CD8-positive, alpha-beta T cell (primary cell): ENCODE measurements at places on chromosomes 12 and 14.

- DNase-seq = no peak
Measured at GRCh38 chr12:91835693-91836092, 310.0 kb downstream of the BTG1 start.

DNA sequence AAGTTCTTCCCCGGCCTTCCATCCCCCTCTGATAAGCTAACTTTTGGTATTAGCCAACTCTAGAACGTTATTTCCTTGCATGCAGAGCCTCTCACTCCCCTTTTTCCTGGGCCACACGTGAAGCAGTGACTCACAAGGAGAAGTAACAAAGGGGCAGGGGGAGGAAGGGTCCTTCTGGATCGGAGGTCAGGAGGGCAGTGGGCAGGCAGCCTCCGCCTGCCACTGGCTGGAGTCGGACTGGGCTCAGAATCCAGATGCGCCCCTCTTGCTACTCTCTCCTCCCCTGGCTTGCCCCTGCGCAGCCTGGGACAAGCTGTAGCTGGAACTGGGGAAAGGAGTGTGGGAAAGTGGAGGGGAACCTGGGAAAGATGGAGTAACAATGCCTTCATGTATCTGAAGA is 55.0 kb downstream of the TPCN1 start:
- no peak for DNase-seq

DNA sequence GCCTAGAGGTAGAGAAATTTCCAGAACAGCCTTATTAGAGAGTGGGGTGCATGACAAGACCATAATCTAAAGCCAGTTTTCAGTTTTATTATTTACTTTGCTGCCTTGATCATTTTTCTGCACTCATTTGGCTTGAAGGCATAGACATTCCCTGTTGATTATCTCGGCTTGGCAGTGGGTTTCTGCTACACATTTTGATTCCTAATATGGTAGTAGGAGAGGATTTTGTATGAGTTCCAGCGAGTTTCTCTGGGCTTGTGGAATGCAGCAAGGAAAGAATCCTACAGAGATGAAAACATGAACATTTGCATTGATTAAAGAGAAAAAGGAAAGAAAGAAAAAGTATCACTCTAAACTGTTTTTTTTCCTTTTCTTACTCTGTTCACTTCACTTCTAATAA is 281.2 kb downstream of the PAWR start:
- DNase-seq = no peak

DNA sequence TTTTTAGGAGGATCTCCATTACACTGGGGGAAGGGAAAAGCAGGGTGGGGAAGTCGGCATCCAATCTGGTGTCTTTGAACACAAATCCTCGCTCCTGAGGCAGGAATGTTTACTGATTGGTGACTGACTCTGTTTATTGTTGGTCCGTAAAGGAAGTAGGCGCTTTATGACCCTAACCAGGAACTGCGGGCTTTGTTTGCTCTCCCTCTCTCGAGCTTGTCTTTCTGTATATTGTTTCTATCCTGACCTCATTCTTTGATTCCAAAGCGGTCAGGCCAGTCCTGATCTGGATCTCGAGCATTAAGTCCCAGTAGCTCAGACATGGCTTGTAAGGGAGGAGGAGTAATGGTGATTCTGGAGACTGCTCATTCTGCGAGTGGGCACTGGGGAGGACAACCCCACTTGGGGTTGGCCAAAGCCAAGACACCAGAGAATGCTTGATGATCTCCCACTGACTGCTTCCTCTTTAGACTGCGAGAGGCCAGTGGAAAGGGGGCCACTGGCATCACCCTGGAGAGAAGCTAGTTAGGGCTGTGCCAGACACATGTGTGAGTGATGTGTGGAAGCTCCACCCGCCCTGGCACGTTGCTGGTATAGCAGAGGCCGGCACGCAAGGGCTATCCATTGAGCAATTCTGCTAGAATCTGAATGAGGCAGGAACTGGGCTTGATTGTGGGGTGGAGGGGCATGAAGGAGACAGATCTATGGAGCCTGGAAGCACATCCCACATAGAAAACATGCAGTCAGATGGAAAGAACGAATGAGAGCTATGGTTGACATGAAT is 194.6 kb downstream of the PAX9 start:
- DNase-seq = no peak

GRCh38 chr12:113655919-113656318 is 184.2 kb upstream of the LHX5 start:
- no peak for DNase-seq

DNA sequence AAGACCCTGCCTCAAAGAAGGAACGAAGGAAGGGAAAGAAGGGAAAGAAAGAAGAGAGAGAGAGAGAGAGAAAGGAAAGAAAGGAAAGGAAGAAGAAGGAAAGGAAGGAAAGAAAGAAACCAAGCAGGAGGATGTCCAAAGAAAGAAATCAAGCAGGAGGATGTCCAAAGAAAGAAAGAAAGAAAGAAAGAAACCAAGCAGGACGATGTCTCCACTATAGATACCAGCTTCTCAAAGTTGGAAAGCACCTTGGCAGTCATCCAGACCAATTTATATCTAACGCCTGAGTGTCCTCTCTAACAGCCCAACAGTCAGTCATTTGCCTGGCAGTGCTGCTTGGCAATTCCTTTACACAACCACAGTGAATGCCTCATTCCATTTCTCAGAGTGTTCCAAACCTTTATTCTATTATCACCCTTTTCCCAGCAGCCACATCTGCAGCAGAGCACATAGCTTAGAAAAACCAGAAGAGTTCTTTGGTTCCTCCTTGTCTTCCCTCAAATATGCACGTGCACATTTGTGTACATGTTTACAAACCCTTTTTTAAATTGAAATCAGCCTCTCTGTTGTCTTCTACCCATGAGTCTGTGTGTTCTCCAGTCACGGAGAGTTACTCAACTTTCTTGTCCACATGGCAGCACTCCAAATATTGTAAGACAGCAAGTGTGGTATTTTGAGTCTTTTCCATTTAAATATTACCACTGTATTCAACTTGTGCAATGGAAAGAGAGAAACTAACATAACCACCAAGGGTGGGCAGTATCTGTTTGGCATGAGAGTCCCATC is 138.4 kb downstream of the STXBP6 start:
- DNase-seq = no peak

- no peak for DNase-seq
Measured at GRCh38 chr12:27965966-27966365, 6.6 kb downstream of the PTHLH start.

- DNase-seq = no peak
Measured at GRCh38 chr14:100803226-100803625, 22.7 kb upstream of the MEG3 start.

DNA sequence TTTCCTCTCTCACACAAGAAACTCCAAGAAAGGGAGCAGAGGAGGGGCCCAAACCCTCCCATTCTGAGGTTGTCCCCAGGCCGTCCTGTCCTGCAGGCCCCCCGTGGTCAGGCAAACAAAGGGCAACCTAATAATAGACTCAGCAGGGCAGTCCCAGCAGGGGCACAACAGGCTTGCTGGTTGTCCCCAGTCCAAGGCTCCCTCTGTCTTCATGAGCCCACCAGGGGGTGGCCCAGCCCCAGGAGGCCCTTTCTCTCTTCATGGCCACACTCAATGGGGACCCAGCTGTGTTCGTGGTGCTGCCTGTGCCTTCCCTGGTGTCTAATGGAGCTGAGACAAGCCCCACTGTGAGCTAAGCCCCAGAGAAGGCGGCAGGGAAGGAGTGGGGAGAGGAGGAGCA is 359.9 kb downstream of the ADGRD1 start:
- DNase-seq = no peak

DNA sequence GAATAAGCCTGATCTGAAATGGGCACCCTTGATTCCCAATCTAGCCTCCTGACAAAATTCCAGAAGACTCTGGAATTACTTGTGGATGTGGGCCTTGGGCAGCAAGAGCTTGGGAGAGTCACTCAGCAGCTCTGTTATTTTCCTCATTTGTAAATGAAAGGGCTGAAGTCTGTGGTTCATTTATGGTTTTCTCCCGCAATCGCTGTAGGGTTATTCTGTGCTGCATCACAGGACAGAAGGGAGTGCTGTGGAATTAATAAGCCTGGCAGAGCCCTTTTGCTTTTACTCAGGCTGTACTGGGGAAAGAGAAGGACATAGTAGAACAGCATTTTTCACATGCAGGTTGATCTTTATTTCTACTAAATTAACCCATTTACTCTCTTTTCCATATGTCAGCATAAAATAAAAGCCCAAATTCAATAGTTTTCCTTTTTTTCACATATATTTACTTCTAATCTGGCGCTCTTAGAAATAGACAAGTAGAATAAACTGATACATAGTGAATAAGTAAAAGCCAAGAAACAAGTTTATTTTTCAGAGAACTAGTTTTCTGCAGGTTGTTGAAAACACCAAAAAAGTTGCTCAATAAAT is 49.2 kb downstream of the DUSP16 start:
- no peak for DNase-seq

- no peak for DNase-seq
Measured at GRCh38 chr12:69459477-69459876, 10.7 kb upstream of the FRS2 start.

DNA sequence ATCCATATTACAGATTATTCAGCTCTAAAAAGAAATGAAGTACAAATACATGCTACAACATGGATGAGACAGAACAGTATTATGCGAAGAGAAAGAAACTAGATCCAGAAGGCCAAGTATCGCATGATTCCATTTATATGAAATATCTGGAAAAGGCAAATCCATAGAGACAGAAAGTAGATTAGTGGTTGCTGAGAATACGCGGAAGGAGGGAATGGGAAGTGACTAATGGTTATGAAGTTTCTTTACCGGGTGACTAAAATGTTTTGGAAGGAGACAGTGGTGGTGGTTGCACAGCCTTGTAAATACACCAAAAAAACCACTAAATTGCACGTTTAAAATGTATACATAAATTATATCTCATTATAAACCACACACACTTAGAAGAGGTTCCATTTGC is 12.5 kb downstream of the PRDM4 start:
- no peak for DNase-seq

- DNase-seq = no peak
Measured at GRCh38 chr14:104865631-104866441, 768 bp downstream of the CEP170B start.

GRCh38 chr12:75859868-75860267 is 171.7 kb downstream of the PHLDA1 start:
- DNase-seq = no peak

DNA sequence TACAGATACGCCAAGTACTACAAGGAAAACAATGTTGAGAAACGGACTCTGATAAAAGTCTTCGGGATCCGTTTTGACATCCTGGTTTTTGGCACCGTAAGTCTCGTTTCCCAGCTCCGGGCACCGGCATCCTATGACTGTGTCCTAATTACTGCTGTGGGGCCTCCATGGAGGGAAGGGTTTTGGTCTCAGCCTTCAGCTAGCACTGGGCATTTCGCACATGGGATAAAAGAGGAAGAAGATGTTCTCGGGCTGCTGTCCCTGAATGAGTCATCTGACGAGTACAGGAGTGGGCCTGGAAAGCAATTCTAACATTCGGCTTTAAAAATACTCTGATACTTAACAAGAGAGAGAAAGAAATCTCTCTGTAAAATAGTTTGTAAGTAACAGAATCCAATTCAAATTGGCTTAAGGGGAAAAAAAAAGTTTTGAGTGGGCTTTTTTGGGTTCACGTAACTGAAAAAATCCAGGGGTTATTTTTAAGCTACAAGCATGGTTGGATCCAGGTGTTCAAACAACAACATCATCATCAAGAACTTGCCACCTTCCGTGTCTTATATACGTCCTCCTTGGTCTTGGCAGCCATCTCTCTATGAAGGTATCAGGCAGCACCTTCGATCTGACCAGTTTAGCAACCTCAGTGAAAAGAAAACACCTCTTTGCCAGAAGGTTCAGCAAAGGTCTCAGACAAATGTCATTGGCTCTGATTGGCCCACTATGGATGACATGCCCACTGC is 34.4 kb upstream of the P2RX4 start:
- peak; percentile 18 for DNase-seq

DNA sequence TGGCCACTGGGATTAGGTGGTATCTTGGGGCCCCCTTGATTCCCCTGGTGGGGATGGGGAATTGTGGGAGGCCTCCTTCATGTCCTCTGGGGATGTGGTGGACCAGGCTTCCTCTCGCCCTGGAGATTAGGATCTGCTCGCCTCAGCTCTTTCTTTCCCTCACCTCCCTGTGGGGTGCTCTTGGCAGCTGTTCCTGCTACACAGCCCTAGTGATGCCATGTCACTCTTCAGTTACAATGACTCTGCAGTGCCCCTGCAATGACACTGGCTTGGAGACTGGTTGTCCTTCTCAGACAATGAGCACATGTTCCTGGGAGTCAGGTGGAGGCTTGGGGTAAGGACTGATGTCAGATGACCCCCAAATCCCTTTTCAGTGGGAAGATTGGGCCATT is 83.9 kb downstream of the ADCK1 start:
- DNase-seq = no peak

GRCh38 chr12:25023808-25024207 is 74.9 kb upstream of the BCAT1 start:
- no peak for DNase-seq

DNA sequence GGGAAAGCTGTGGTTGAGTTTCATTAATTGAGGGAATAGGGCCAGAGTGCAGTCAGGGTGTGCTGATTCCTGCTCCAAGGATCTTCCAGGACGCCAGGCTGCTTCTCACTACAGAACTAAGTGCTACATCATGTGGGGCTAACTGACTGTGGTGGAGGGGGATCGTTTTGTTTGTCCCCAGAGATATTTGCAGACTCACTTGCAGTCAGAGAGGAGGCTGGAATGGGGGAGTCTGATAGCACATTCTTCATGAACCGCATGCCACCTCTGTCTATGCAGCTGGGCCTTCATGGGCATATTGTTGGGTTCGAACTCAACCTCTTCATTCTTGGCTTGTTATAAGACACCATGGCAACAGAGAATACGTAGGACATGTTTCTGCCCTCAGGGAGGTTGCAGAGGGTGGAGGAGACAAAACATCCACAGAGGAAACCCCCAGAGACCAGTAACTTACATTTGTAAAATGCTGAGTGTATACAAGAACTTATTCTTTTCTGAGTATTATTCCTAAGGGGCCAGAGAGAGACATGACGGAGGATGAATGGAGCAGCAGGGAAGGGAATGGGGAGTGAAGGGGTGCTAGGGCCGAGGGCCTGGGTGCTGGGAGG is 13.0 kb downstream of the KRT7 start:
- DNase-seq = no peak

- DNase-seq = no peak
Measured at GRCh38 chr14:24263848-24264247, 871 bp upstream of the TGM1 start.

- DNase-seq = no peak
Measured at GRCh38 chr12:6664902-6665301, 2.0 kb upstream of the ING4 start.

DNA sequence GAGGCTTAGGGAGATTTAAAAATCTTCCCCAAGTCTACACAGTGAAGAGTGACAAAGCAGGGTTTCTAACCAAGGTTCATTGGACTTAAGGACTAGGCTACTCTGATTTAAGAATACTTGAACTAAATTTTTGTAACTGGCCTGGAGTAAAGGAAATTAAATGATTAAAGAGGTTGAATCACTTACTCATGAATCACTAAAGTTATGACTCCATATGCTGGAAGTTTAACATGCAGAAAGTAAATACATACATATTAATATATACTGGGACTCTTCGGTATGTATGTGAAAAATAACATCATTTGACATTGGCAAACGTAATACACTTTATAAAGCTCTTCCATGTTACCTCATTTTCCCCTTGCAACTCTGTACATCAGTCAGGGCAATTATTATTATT is 322.9 kb downstream of the KCNH5 start:
- DNase-seq = no peak

GRCh38 chr12:67671419-67671818 is 22.9 kb downstream of the DYRK2 start:
- DNase-seq = no peak

GRCh38 chr12:82682326-82682725 is 4.4 kb upstream of the TMTC2 start:
- DNase-seq = no peak

GRCh38 chr14:64755781-64756221 is 51.6 kb downstream of the PLEKHG3 start:
- DNase-seq = peak; percentile 61

GRCh38 chr14:52046376-52046917 is 22.4 kb downstream of the NID2 start:
- no peak for DNase-seq
